KBM-7 (cell line): ENCODE measurements at places on chromosomes 1 and 21.
A peak's percentile ranks its signal among the peaks of the same experiment; 100 is the strongest.

DNA sequence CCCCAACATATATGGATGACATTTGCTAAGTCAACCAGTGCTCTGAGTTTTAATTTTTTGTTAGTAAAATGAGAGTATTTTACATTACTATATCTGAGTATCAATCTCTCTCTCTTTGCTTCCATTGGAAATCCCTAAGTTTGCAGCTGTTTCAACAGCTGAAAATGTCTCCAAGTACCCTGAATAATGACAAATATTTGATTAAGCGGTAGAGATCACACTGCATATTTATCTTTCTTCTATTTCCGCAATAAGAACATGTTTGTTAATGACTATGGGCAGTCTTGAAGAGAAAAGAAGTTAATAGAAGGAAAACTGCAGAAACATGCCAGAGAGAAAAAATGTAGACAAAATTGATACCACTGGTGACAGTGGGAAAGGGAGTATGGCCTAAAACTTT is 1117.5 kb downstream of the NCAM2 start:
- no peak for DNase-seq

- DNase-seq = peak; percentile 26
Observed at GRCh38 chr1:212037900-212038299, 2.4 kb downstream of the DTL start.

DNA sequence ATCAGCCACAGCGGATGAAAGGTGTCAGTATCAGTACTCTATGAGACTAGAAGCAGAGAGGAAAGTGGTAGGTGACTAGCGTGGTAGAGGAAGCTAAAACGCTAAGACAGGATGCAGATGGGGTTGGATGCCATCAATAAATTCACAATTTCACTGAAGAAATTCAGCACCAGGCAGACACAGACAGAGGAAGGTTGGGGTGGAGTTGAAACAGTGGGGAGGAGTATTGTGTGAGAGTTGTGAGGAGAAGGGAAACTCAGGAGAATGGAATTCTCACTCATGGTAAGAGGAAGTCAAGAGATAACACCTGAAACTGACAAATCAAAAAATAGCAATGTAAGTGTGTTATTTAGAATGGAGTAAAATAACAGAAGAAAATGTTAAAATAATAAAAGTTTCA is 208.5 kb upstream of the DAB1 start:
- DNase-seq = no peak

DNA sequence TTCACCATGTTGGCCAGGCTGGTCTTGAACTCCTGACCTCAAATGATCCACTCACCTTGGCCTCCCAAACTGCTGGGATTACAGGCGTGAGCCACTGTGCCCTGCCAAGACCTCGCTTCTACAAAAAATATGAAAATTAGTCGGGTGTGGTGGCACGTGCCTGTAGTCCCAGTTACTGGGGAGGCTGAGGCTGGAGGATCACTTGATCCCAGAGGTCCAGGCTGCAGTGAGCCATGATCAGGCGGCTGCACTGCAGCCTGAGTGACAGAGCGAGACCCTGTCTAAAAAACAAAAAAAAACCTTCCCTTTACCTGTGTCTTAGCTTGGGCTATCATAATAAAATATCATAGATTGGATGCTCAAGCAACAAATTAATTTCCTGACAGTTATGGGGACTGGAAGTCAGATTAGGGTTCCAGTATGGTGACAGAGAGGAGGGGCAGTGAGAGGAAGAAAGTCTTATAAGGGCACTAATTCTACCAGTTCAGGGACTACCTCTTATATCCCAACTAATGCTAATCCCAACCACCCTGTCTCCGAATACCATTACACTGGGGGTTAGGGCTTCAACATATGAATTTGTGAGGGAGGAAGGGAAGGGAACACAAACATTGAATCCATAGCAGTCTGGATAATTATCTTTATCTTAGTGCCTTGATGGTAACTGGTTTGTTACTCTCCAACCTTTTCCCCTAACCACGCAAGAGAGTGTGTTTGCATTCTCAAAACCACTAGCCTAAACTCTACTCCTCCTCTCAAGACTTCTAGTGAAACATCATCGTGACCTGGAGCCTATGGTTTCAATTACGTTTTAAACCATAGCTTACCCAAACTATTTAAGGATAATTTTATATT is 1.0 kb upstream of the NAXE start:
- DNase-seq = no peak

DNA sequence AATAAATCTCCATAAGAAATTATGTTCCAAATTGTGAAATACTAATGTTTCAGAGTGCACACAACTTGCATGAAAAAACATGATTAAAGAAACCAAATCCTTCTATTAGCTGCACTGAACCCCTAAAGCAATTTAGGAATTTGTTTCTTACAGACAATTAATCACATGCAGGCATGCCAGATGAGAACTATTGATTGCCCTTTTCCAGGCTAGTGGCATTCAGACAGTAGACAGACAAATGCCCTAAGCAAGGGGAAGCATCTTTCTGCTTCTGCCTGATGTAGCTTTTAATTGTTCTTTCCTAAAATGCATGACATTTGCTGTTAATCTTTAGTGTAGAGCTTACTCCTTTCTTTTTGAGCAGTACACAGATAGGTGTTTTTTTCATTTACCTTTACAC is 229.5 kb downstream of the DPYD start:
- no peak for DNase-seq

DNA sequence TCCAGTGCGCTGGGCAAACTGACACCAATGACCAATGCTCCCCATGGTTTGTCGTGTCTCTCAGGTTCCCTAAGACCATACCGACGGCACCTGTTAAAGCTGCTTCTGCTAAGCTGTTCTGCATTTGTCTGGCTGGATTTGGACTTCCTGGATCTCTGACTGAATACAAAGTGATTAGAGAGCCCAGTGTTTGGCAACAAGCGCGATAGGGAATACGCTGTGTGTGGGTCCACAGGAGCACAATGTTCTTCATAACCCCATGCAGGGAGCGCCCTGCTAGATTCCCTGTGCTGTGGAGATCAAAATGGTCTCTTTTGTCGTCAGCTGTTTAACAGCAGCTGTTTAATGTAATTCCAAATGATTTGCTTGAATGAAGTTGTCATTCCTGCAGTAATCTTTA is 26.0 kb upstream of the ESRRG start:
- no peak for DNase-seq

GRCh38 chr1:8764293-8764937 is 53.0 kb downstream of the RERE start:
- no peak for DNase-seq

GRCh38 chr1:155254228-155254713 is 1.0 kb downstream of the ENTREP3 start:
- no peak for DNase-seq

DNA sequence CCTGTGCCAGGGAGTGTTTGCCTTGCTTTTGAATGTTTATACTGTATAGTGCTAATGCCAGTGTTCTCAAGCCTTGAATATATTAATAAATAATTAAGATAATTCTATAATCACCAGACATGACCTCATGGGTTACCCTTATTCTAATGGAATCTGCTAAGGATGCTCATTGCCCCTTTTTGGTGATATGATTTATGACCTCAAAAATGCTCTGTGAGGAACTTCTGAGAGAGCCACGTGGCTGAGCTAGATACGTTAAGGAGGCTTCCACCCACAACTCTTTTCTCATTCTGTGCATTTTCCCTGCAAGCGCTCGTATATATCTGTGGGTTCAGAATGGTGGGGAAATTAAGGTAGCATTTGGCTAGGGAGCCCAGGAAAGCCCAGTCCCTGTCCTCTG is 19.6 kb upstream of the SLC30A1 start:
- no peak for DNase-seq

- peak; percentile 97 for DNase-seq
Observed at GRCh38 chr1:211675230-211676105, at the start of gene NEK2. Gene NEK2, minus strand, starts transcription at chr1:211675621. Its CDS starts 142 bp downstream, at chr1:211675479.

GRCh38 chr1:198387587-198387986 is 152.9 kb downstream of the ATP6V1G3 start:
- DNase-seq = no peak

- DNase-seq = no peak
Observed at GRCh38 chr1:22699681-22700520, 10.7 kb upstream of the EPHB2 start.

DNA sequence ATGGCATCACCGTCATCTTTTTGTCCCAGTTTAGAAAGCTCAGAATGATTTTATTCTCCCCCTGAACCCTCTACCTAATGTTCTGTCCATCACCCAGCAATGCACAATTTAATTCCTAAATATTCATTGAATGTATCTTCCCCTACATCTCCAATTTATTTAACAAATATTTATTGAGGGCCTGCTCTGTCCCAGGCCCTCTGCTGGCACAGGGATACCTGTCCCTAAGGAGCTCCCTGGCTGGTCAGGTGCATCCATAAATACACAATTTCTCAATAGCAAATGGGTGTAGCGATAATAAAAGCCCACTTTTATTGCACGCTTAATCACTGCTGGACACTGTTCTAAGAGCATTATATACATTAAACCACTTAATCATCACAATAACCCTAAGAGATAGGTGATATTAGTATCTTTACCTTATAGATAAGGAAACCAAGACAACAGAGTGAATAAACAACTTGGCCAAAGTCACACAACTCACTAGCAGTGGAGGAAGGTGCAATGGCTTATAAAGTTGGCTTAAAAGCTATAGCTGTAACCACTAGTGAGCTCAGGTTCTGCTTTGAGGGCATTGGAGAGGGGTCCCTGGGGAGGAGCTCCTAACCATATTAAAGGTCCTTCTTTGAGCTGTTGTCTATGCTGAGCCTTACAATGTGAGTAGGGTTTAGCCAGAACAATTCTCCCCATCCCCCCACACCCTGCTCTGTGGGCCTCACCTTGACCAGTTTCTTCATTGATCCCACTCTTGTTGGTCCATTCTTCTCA is 126.3 kb upstream of the JUN start:
- DNase-seq = no peak

- no peak for DNase-seq
Observed at GRCh38 chr1:245812278-245812677, 657.5 kb downstream of the KIF26B start.

DNA sequence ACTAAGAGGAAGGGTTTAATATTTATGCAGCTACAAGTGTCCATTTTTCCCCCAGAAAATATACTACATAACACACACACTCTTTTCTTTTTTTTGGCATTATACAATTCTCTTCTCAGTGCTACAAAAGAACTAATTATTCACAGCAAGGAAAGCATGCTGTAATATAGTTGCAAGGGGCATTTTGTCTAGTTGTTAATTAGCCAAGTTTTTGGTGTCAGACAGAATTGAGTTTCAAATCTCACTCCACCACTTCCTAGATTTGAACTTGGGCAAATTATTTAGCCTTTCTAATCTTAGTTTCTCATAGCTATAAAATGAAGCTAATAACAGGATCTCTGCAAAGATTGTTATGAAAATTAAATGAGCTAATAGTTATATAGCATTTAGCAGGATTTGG is 60.0 kb upstream of the VTCN1 start:
- no peak for DNase-seq

DNA sequence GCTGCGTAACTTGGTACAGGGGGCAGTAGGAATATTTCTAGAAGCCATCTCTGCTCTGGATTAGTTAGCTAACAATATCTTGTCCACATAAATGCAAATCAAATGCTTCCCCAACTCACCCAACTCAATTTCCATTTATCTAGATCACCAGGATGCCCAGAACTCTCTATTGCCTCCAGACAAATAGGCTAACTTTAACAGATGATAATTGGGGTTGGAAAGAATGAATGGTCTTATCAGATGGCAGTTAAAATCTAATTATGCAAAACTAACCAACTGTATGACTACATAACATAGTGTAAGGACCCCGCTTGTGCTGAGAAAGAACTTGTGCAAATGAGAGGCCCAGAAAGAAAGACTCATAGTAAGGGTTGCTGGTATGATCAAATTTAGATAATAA is 1024.8 kb downstream of the PLA2G4A start:
- DNase-seq = no peak

- peak; percentile 28 for DNase-seq
Observed at GRCh38 chr1:59004755-59005154, 220.9 kb upstream of the JUN start.

DNA sequence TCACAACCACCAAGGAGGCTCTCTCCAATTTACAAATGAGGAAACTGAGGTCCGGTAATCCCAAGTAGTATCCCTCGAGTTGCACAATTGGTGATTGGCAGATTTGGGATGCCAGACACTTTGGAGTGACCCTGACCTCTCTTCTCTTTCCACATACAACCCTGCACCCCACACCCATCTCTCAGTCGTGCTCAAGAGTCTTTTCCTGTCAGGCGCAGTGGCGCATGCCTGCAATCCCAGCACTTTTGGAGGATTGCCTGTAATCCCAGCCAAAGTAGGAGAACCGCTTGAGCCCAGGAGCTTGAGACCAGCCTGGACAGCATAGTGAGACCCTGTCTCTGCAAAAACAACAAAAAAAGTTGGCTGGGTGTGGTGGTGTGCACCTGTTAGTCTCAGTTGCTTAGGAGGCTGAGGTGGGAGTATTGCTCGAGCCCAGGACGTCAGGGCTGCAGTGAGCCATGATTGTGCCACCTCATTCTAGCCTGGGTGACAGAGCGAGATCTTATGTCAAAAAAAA is 91.1 kb upstream of the LPGAT1 start:
- DNase-seq = no peak

GRCh38 chr1:160163615-160164014 is 12.2 kb downstream of the ATP1A4 start:
- no peak for DNase-seq

DNA sequence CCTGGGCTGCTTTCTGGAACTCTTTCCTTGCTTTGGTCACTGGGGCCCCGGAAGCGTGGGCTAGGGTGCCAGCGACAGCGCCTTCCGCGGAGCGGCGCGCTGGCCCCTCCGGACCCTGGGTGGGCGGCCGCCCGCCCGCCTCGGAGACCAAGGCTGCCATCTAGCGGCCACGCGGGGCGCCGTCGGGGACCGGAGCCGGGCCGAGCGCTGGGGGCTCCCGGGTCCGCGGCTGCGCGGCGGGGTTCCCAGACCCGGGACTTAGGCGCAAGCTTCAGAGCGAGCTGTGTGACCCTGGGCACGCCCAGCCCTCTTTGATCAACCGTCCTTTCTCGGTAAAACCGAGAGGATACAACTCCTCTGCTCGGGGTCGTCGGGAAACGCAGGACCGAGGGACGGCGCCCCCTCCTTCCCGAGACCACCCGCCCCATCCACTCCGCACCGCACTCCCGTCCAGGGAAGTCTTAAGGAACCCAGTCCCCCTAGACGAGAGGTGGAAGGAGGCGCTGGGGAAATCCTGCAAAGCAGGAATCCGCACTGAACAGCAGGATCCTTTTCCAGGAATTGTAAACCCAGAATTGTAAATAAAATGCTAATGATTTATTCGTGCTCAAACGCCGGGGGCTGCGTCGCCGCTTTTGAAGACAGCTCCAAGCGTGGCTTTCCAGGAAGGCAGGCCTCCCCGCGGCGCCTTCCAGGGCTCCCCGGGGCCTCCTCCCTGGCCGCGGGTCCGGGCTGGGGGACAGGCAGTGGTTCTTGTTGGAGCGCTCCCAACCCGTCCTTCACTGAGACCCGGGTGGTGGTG is 41.2 kb downstream of the RRAGC start:
- DNase-seq = peak; percentile 37

GRCh38 chr1:92762355-92762754 is 22.6 kb downstream of the EVI5 start:
- no peak for DNase-seq

DNA sequence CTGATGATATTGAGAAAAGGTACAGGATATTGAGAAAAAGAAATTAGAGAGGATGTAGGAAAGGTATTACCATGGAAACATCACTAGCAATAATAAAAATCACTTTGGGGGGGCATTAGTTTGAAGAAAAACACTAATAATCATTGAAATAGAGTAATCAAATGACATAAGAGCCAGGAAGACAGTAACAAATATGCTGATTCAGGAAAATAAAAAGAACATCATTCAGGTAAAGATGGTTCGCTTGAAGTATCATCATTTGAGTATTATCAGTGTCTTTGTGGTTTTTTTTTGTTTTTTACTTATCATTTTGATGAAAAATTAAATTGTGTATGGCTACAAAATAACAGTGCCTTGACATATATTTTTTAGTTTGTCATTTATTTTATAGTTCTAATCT is 164.5 kb downstream of the IFI44 start:
- no peak for DNase-seq
